ENCODE measurements at places on chromosomes 1 and 21.

GRCh38 chr1:204920511-204920910, 49.8 kb downstream of the NFASC start:
- H3K27me3 ChIP-seq = peaks cover 7% of the 10 kb centered on the region
- H3K4me1 ChIP-seq = no peaks in the 10 kb centered on the region
- no peak overlapping the region for H3K4me3 ChIP-seq
- H3K36me3 ChIP-seq = no peaks in the 10 kb centered on the region
- DNase-seq = no peak
- H3K27ac ChIP-seq = no peak overlapping the region

- H3K27ac ChIP-seq = no peak overlapping the region
- no peaks in the 10 kb centered on the region for H3K4me1 ChIP-seq
Observed at GRCh38 chr21:42358937-42359336, 7.4 kb downstream of the TFF1 start.

GRCh38 chr1:37601441-37601840, 5.7 kb upstream of the GNL2 start:
- H3K27ac ChIP-seq = no peak overlapping the region
- no peak overlapping the region for H3K4me3 ChIP-seq
- peaks cover 2% of the 10 kb centered on the region for H3K4me1 ChIP-seq
- no peak for DNase-seq
- H3K27me3 ChIP-seq = peaks cover 6% of the 10 kb centered on the region

DNA sequence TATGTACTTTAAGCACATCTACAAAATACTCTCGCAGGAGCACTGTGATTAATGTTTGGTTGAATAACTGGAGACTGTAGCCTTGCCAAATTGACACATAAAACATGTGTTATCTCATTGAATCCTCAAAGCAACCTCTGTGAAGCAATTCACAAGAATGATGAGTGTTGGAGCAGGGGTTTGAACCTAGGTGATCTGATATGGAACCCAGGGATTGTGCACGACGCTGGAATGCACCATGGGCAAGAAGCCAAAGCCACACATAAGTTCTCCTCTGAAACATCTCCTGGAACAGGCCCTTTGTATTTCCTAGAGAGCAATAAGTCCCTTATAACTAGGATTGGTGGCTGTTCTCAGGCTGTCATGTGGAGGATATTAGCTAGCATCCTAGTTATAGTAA, 124.6 kb upstream of the IVNS1ABP start:
- no peaks in the 10 kb centered on the region for H3K27me3 ChIP-seq
- no peaks in the 10 kb centered on the region for H3K4me1 ChIP-seq
- no peak for DNase-seq
- no peak overlapping the region for H3K4me3 ChIP-seq

DNA sequence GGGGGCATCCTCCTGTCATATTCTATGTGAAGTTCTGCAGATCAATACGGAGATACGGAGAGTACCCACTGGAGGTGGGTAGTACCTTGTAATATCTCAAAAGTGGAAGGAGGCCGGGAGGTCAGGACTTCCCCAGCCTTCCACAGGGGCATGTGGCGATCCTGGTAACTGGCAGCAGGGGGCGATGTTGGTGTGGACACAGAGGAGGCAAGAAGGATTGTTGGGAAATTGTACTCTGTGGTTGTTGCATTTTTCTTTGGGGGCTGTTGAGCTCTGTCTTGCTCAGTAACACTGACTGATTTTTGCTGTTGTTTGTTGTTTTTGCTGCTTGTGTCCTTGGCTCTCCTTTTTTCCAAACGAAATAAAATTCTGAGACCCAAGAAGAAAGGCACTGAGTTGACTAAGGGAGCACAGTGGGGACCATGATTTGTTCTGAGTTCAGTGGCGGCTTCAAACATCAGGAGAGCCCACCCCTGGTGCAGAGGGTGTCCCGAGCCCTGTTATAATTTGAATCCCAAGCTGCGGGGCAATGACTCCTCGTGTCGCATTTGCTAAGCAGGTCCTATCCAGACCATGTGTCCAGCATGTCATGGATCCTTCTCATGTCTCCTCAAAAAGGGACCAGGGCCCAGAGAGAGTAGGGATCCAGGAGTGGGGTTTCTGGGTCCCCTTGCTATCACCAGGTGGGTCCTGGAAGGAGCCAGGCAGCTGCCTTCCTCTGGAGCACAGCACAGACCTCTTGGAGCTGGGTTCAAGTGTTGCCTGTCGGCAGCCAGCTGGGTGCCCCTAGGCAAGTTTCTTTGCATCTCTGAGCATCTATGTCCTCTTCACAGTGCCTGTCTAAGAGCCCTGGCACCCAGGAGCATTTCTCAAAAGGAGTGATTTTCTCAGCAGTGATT, 22.8 kb downstream of the LHX4 start:
- peaks cover 3% of the 10 kb centered on the region for H3K4me1 ChIP-seq
- no peaks in the 10 kb centered on the region for H3K36me3 ChIP-seq
- no peak overlapping the region for H3K4me3 ChIP-seq
- H3K27ac ChIP-seq = no peak overlapping the region

GRCh38 chr1:4150262-4150661, 250.2 kb upstream of the C1orf174 start:
- H3K27me3 ChIP-seq = peaks cover 1% of the 10 kb centered on the region
- H3K4me1 ChIP-seq = no peaks in the 10 kb centered on the region
- no peak overlapping the region for H3K4me3 ChIP-seq
- H3K36me3 ChIP-seq = no peaks in the 10 kb centered on the region
- H3K27ac ChIP-seq = no peak overlapping the region
- no peak for DNase-seq

- H3K4me3 ChIP-seq = no peak overlapping the region
- no peak for DNase-seq
- H3K27me3 ChIP-seq = peaks cover 2% of the 10 kb centered on the region
Observed at GRCh38 chr1:173064011-173064410, 13.3 kb upstream of the TNFSF18 start.

DNA sequence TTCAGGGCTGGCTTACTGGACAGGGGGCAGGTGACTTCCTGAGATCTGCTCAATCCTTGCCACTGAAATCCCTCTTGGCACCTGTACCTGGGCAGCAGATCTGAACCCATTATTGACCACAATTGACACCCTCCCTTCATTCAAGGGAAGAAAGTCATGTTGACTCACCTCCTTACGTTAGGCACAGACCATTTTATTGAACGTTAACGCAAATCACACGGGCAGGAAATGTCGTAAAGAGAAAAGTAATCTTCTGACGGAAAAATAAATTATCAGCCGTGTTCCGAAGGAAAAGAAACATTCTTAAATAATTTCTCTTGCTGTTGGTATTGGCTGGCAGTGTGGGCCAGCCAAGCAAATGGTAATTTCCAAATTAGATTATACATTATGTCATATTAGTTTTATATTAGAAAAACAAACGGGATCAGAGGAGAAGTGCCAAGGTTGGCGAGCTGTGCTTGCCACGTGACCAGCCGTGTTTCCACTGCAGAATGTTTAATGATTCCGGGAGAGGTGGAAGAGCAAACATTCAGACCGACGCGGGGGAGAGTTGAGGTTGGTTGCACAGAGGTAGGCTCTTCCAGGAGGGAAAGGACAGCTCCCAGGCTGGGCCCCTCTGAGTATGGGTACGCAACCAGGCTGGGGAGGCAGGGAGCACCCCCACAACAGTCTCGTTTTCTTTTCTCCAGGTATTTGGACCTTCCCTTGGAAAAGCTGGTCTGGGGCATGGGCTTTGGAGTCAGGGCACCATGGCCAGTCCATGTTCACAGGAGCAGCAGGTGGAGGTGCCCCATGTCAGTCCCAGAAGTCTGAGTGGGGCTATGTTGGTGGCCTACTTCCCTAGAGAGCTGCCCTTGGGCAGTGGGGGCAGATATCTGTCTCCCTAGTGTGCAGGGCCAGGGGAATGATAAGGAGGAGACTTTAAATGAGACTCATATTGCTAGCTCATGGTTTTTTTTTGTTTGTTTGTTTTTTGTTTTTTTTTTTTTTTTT, 121.1 kb downstream of the FOXD2 start:
- H3K27ac ChIP-seq = no peak overlapping the region
- peaks cover 16% of the 10 kb centered on the region for H3K27me3 ChIP-seq
- no peak for DNase-seq
- H3K4me1 ChIP-seq = no peaks in the 10 kb centered on the region
- no peak overlapping the region for H3K4me3 ChIP-seq

GRCh38 chr1:246417152-246417812, 89.8 kb downstream of the SMYD3 start:
- no peaks in the 10 kb centered on the region for H3K27me3 ChIP-seq
- H3K36me3 ChIP-seq = peaks cover 25% of the 10 kb centered on the region
- H3K4me3 ChIP-seq = no peak overlapping the region
- peaks cover 3% of the 10 kb centered on the region for H3K4me1 ChIP-seq

DNA sequence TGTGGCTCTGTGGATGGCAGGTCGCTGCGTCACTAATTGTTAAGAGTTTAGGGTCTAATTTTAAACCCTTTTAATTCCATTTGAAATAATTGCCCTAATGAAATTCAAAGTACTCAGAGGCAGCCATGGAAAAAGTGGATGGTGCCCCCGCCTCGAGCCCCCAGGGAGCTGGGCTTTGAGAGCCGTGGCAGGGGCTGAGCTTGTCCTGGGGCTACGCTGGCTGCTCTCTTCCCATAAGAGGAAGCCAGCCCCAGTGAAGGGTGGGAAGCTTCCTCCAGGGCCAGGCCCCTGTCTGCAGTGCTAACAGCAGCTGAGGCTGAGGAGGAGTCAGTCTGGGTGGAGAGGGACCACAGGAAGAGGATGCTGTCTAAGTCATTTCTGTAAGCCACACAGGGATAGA, 315.0 kb upstream of the POU3F1 start:
- peaks cover 2% of the 10 kb centered on the region for H3K27me3 ChIP-seq
- H3K4me3 ChIP-seq = no peak overlapping the region
- H3K27ac ChIP-seq = no peak overlapping the region
- H3K4me1 ChIP-seq = peaks cover 10% of the 10 kb centered on the region
- no peak for DNase-seq
- H3K36me3 ChIP-seq = no peaks in the 10 kb centered on the region
